ENCODE measurements at places on chromosomes 3 and 15.

- H3K4me3 ChIP-seq: no peak overlapping the region
- no peaks in the 10 kb centered on the region for H3K4me1 ChIP-seq
- H3K27me3 ChIP-seq: no peaks in the 10 kb centered on the region
- no peak for DNase-seq
- H3K27ac ChIP-seq: no peak overlapping the region
- H3K36me3 ChIP-seq: no peaks in the 10 kb centered on the region
These were observed 66.8 kb upstream of the RASGRP1 start for GRCh38 chr15:38631119-38632075.

DNA sequence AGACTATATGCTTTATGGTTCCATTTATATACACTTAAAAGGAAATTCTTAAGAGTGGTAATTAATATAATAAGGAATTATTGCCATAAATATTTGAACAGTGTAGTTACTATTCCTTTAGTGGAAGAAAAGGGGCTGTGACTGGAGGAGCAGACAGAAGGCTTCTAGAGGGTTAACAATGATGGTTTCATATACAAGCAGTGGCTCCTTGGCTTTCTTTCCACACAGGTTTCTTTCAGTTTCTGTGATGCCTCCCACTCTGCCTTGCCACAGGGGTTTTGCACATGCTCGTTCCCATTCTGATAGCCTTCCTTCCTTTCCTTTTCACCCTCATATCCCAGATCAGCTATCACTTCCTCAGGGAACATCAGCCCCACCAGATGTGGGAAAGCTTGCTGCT is 108.8 kb upstream of the LYSMD4 start:
- H3K27ac ChIP-seq: no peak overlapping the region
- H3K4me1 ChIP-seq: no peaks in the 10 kb centered on the region
- no peaks in the 10 kb centered on the region for H3K36me3 ChIP-seq

DNA sequence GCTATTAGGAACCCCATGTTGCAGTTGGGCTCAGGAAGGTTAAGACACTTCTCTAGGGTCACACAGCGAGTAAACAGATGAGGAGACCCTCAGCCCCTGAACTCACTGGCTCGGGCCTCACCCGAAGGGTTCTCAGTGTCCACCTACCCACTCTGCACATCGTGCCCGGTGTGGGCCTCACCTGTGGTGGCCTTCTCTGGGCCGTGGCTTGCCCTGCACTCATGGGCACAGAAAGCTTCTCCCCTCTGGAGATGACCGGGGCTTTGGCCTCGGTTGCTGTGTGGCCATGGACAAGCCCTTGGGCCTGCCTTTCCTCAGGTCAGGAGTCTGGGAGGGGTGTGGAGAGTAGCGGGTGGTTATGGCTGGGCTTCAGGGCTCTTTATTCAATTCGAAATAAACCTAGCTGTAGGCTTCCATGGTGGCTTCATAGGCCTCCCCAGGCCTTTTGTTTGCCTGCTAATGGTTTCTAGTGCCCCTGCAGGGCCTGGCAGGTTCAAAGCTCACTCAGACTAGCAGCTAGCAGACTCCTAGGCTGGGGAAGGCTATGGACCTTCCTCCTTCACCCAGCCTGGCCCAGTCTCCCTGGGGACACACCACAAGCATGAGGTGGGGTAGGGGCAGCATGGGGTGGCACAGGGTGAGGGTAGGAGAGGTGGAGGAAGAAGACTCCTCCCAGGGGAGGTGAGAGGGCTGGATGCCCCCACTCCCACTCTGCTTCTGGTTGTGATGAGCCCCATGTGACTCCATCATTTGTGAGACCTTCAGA is 103.1 kb downstream of the LINGO1 start:
- no peaks in the 10 kb centered on the region for H3K36me3 ChIP-seq
- peak; percentile 32 for DNase-seq
- no peak overlapping the region for H3K4me3 ChIP-seq

GRCh38 chr15:60508442-60508841 is 29.5 kb upstream of the ICE2 start:
- no peaks in the 10 kb centered on the region for H3K27me3 ChIP-seq
- peaks cover 43% of the 10 kb centered on the region for H3K36me3 ChIP-seq
- no peak overlapping the region for H3K4me3 ChIP-seq
- H3K27ac ChIP-seq: no peak overlapping the region
- peaks cover 4% of the 10 kb centered on the region for H3K4me1 ChIP-seq

DNA sequence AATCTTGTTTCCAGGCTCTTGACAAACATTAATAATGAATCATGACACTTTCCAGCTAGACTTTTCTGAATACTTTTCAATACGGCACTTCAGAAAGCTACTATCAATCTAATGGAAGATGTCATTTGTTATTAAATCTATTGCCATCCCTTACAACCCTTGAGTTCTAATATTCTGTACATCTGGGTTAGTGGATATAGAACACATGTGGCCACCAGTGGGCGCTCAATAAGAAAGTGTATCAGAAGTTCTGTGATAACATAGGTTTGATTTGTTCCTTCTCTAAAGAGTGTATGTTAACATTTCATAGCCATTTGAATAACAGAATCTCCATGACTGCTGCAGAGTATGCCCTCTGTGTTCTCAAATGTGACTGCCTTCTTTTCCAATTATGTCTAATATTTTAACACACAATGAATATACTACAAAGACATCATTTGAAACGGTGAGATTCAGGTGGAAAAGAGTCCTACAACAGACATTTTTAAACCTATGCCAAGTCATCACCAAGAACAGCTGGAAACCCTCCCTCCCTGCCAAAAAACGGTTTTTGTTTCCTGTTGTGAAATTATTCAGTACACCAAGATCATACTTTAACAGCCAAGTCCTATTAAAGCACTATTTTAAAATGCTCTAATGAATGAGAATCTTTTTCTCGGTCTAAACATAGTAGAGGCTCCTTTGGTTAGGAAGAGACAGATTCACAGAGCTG is 22.2 kb downstream of the ALDH1A2 start:
- no peaks in the 10 kb centered on the region for H3K27me3 ChIP-seq
- H3K4me3 ChIP-seq: no peak overlapping the region
- H3K27ac ChIP-seq: no peak overlapping the region
- H3K36me3 ChIP-seq: no peaks in the 10 kb centered on the region
- DNase-seq: no peak

All from sigmoid colon (tissue), 7 donors.